ENCODE measurements at places on chromosomes 1 and 21.
A peak's percentile ranks its signal among the peaks of the same experiment; 100 is the strongest.

DNA sequence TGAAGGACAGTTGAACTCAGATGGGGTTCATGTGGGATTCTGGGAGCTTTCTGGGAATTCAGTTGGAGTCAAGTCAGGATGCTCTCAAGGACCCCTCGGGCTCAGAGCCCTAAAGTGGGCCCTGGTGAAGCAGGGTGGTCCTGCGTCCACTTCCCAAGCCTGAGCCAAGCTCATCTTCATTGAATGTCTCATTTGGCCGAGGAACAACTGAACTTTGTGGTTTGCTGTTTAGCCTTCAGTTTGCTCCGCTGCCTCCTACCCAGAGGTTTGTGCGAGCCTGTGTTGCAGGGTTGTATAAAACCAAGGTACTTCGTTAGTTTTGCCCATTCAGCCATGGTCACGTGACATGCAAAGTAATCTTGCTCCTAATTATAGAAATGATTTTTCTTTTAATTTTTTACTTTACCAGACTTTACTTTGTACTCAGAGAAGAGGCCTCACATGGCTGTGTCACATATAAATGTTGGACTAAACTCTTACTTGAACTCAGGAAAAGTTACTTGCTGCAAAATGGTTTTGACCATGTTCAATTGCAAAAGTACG, 49.7 kb downstream of the B3GALT5 start:
- DNase-seq, result no peak

DNA sequence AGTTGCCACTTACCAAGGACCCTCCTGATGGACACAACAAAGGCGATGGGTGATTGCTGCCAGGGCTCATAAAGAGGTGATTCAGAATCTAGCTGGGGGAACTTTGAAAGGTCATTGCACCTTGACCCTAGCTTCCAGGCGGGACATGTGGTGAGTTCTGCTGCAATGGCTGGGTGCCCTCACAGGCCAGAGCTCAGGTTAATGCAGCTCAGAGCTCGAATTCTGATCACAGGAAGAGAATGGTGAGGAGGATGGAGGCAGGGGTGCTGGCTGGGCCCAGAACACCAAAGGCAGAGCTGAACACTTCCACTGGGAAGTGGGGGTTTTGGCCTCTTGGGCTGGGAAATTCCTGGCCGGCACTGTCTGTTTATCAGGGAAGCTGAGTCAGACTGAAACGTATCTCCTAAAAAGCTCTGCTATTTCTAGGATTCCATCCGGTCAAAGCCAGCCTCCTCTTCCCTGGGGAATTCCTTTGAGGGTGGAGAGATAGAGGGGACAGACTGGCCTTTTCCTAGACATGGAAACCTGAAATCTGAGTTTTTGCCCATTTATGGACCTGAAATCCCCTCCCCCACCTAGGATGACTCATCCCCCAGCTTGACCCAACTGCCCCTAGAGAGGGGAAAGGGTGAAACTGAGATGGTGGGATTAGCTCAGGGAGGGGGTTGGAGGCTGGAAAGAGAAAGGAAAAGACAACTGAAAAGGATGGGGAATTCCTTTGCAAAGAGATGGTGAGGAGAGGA, 27.2 kb downstream of the NUAK2 start:
- peak; percentile 96 for DNase-seq

DNA sequence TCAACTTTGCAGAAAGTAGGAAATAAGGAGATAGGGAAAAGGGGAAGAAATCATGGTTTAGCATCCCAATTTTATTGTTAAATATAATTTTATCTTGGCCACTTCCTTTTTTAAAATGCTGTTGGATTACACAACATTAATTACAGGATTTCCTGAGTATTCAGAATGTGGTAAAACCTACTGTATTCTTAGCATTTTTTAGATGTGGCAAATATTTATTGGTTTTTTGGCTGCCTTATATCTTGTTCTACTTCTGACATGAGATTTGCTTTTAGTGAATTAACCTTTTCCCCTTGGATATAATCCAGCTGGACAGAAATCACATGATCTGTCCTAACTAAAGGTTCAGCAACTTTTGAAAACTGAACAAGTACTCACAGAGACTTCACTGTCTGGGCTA, 104.9 kb downstream of the PTGS2 start:
- peak; percentile 54 for DNase-seq

DNA sequence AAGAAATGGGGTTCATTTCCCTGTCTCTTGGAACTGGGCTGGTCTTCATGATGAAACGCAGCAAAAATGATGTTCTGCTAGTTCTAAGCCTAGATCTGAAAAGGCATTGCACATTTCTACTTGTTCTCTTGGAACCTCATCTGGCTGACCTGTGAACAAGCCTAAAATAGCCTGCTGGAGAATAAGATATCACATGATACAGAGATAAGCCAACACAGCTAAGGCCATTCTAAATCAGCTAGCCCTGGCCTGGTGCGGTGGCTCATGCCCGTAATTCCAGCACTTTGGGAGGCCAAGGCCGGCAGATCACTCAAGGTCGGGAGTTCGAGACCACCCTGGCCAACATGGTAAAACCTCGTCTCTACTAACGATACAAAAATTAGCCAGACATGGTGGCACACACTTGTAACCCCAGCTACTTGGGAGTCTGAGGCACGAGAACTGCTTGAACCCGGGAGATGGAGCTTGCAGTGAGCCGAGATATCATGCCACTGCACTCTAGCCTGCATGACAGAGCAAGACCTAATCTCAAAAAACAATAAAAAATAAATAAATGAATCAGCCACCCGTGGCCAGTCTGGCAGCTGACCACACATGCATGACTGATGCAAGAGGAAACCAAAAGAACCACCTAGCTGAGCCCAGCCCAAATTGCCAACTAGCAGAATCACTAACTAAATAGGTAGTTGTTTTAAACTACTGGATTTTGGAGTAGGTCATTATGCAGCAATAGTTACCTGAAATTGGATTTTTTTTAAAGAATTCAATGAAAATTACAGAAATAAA, 18.0 kb downstream of the CD244 start:
- no peak for DNase-seq

All from lung microvascular endothelial cell (primary cell).